ENCODE measurements at places on chromosomes 3 and 15. TPM values are rescaled to one million over a fixed set of nuclear protein-coding genes. Genes with fewer than 3 reads are reported as not detected.

CHDH gene
- 2.9 TPM for total RNA-seq

DNA sequence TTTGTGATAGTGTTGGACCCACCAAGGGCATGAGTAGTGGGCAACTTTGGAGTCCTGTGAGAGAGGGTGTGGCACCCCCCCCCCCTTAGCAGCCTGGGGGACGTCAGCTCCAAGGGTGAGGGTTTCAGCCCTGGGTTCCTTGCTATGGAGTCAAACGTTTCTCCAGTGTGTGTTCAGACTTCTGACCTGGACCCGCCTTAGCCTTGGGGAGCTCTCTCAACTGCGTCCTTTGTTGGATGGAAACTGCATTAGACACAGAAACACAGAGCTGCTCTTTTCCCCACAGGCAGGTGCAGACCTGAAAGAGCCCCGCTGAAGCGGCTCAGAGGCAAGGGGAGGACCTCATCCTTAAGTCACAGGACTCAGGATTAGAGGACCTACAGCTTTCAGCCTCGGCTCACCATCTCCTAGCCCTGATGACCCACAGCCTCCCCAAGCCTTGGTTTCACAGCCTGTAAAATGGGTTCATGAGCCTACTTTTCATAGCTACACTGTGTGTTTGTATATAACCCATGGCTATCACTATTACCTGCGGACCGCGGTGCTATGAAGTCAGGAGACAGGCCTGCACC lies 19.9 kb downstream of the ZNF710 start:
- no peak for ATAC-seq

GRCh38 chr3:138348754-138349739 lies 668 bp downstream of the MRAS start:
- ATAC-seq = peak; percentile 23

GRCh38 chr15:77025083-77025901 lies 30.4 kb downstream of the PSTPIP1 start:
- ATAC-seq = no peak

GRCh38 chr15:74335396-74335795 lies 32.0 kb downstream of the CYP11A1 start:
- no peak for ATAC-seq

Measured in motor neuron (in vitro differentiated cells).